Osteoblast (primary cell): ENCODE measurements at places on chromosomes 1 and 21. TPM values are rescaled to one million over a fixed set of nuclear protein-coding genes. Genes with fewer than 3 reads are reported as not detected.

The RNU1-2 gene
- total RNA-seq, result under 0.01 TPM in 1 of 2 replicates, not detected in the other

The FCN3 gene
- not detected in 2 replicates for total RNA-seq

The RGSL1 gene
- total RNA-seq, result not detected in 2 replicates

The HSPA6 gene
- total RNA-seq, result 0.36 and 0.88 TPM in 2 replicates

The NLRP3 gene
- total RNA-seq, result 0.36 and 0.59 TPM in 2 replicates

The CLCA1 gene
- total RNA-seq, result not detected in 2 replicates

The GPR157 gene
- total RNA-seq, result 3.2 and 5.4 TPM in 2 replicates

The DTL gene
- 2.9 and 3.2 TPM in 2 replicates for total RNA-seq

The PTAFR gene
- total RNA-seq, result under 0.01 TPM in 2 replicates

The SCMH1 gene
- total RNA-seq, result 30.9 and 33.7 TPM in 2 replicates

- H3K27ac ChIP-seq, result no peak overlapping the region
- H3K4me1 ChIP-seq, result no peaks in the 10 kb centered on the region
- DNase-seq, result peak; percentile 49
- H3K36me3 ChIP-seq, result no peaks in the 10 kb centered on the region
- H3K27me3 ChIP-seq, result peaks cover 15% of the 10 kb centered on the region
- H3K4me3 ChIP-seq, result no peak overlapping the region
Measured at GRCh38 chr1:866095-866494, 57.6 kb upstream of the SAMD11 start.

DNA sequence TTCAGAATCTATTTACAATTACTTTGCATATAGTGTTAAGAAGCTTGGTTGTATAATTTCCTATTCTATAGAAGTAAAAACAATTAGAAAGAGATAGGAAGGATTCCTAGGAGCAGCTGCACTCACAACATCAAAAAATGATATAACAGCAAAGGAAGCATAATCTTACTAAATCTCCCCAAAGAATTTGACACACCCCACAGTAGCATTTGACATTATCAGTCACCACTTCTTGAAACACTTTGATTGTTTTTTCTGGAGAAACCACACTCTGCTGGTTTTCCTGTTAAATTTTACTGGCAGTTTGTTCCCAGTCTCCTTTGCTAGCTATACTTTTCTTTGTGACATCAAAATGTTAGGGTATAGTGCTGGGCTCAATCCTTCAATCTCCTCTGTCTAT is 100.8 kb upstream of the KIAA1614 start:
- peak; percentile 15 for DNase-seq
- no peaks in the 10 kb centered on the region for H3K27me3 ChIP-seq
- no peak overlapping the region for H3K4me3 ChIP-seq
- H3K4me1 ChIP-seq, result peaks cover 5% of the 10 kb centered on the region
- no peak overlapping the region for H3K27ac ChIP-seq

GRCh38 chr1:14850563-14850962 is 252.1 kb downstream of the KAZN start:
- no peak overlapping the region for H3K27ac ChIP-seq
- no peak overlapping the region for H3K4me3 ChIP-seq
- no peak for DNase-seq
- no peaks in the 10 kb centered on the region for H3K36me3 ChIP-seq

GRCh38 chr1:7885513-7886404 is 32.9 kb upstream of the UTS2 start:
- no peaks in the 10 kb centered on the region for H3K36me3 ChIP-seq
- peaks cover 2% of the 10 kb centered on the region for H3K27me3 ChIP-seq
- H3K27ac ChIP-seq, result no peak overlapping the region
- peaks cover 11% of the 10 kb centered on the region for H3K4me1 ChIP-seq

- H3K36me3 ChIP-seq, result no peaks in the 10 kb centered on the region
- H3K4me1 ChIP-seq, result peaks cover 23% of the 10 kb centered on the region
- H3K4me3 ChIP-seq, result peak overlapping the region; percentile 99
- peak; percentile 75 for DNase-seq
Measured at GRCh38 chr1:51236531-51237350, 668 bp downstream of the RNF11 start.

DNA sequence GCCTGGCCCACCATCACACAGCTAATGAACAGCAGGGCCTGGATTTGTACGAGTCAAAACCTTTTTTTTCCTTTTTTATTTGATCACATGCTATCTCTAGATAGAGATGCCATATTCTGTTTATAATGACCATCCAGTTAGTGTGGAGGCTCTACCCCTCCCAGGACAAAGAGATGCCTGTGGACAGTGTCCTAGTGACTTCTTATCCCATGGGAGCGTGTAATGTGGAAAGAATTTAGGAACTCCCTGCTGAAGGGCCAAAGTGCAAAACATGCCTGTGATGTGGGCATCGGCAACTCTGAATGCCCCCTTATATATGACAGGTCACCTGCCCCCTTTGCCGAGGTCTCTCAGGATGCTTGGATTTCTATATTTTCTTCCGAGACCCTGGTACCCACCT is 292.2 kb downstream of the RRAGC start:
- no peak overlapping the region for H3K4me3 ChIP-seq
- H3K27me3 ChIP-seq, result no peaks in the 10 kb centered on the region
- no peak for DNase-seq

DNA sequence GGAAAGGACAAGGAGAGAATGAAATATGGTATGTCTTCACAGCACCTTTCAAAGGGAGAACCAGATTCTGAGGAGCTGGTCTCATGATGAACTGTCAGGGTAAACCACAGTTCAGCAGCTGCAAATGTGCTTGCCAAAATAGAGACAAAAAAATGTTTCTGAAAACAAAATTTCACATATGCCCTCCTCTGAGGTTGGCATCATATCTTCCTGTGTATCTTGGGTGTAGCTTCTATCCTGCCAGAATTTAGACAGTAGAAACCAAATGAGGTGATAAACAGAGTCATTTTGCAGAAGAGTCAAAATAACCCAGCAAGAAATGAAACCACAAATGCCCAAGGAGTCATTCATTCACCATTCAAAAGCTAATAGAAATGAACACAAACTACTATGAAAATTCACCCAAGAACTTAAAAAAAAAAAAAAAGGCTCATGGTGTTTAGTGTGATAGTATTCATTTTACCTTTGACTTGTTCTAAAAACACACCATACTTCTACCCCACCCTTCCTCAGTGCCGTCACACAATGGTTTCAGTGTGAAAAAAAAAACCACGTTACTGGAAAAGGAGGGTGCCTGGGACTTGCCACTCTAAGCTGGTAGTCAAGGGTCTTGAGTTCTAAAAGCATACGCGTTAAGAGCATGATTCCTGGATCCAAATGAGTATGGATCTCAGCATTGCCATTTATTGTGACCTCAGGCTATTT is 18.5 kb downstream of the SELL start:
- H3K4me3 ChIP-seq, result no peak overlapping the region
- DNase-seq, result no peak

- H3K4me3 ChIP-seq, result peak overlapping the region; percentile 71
- H3K4me1 ChIP-seq, result peaks cover 19% of the 10 kb centered on the region
- peak; percentile 93 for DNase-seq
- H3K27me3 ChIP-seq, result peaks cover 52% of the 10 kb centered on the region
- peak overlapping the region; percentile 50 for H3K27ac ChIP-seq
- no peaks in the 10 kb centered on the region for H3K36me3 ChIP-seq
Measured at GRCh38 chr21:41768437-41769042, 1.7 kb upstream of the RIPK4 start.

- no peak overlapping the region for H3K4me3 ChIP-seq
- peak; percentile 42 for DNase-seq
- peaks cover 75% of the 10 kb centered on the region for H3K4me1 ChIP-seq
- no peaks in the 10 kb centered on the region for H3K27me3 ChIP-seq
- H3K27ac ChIP-seq, result peak overlapping the region; percentile 96
- peaks cover 38% of the 10 kb centered on the region for H3K36me3 ChIP-seq
Measured at GRCh38 chr1:21907079-21907418, 30.1 kb downstream of the HSPG2 start.

- no peaks in the 10 kb centered on the region for H3K4me1 ChIP-seq
- no peak overlapping the region for H3K4me3 ChIP-seq
- H3K36me3 ChIP-seq, result no peaks in the 10 kb centered on the region
- H3K27ac ChIP-seq, result no peak overlapping the region
- DNase-seq, result no peak
Measured at GRCh38 chr1:86101616-86102015, 55.0 kb downstream of the COL24A1 start.

DNA sequence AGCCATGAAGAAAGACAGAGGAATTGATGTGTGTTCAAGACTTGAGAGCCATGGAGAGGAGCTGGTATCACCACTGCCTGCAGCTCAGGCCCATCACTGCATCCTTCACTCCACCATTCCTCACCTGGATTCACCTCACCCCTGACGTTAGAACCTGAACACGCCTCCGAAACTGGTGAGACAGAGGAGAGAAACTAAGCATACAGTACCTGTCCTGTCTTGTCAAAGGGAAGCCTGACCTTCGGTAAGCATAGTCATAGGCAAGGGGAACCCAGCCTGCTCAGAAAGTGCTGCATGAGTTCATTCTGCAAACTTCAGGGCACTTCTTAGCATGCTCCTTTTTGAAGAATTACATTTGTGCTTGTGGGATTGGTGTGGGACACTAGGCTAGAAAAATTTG is 425.8 kb downstream of the DSCAM start:
- no peak for DNase-seq
- no peak overlapping the region for H3K27ac ChIP-seq
- H3K36me3 ChIP-seq, result no peaks in the 10 kb centered on the region

DNA sequence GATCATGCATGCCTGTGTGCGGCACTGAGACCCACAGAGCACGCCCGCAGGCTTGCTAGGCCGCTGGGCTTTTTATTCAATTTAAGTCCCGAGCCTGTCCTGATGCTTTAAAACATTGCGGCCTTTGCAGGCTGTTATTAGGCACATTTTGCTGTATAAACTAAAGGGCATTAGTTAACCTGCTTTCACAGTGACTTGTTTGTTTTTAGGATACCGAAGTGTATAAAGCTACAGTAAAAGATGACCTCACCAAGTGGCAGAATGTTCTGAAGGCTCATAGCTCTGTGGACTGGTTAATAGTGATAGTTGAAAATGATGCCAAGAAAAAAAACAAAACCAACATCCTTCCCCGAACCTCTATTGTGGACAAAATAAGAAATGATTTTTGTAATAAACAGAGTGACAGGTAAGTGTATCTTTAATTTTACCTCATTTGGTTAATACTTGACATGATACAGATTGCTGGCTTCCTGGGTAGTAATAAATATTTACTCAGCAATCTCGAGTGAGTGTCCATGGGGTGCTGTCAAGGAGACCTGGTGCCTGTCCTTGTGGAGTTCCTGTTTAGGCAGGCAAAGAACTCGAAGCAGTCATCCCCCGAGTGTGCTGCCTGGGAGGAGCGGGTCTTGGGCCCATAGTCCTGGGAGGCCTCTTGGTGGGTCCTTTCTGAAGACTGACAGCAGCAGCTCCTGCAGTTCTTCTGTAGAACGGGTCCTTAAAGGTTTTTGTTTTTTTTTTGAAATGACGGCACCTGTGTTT is 40.1 kb downstream of the TRAPPC10 start:
- H3K27ac ChIP-seq, result peak overlapping the region; percentile 94
- H3K4me3 ChIP-seq, result no peak overlapping the region
- peak; percentile 14 for DNase-seq
- no peaks in the 10 kb centered on the region for H3K27me3 ChIP-seq

DNA sequence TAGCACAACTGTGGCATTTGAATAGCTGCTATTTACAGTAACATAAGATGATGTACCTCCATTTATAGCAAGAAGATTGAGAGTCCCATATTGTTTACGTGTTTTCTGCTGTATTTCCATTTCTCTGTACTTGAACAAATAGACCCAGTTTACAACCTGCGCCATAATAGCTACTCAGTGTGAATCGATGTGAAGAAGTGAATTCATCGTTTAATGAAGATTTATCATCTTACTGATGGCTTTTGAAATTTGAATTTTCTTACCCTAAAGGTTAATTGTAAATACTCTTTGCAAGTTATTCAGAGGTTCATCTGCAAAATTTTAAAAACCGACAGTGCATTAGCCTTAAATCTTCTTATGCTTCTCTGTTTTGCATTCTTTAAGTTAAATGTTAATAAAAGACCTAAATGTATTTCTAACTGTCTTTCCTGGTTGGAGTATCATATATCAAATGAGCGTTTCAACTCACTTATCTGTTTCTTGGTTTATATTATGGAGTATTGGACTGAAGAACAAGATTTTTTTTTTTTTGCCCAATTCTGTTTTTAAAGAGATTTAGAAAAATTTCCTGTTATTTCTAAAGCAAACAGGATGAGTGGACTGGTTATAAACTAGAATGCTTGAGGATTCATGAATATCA is 2.2 kb downstream of the MACO1 start:
- H3K27me3 ChIP-seq, result no peaks in the 10 kb centered on the region
- peak overlapping the region; percentile 91 for H3K4me3 ChIP-seq
- no peaks in the 10 kb centered on the region for H3K36me3 ChIP-seq
- H3K27ac ChIP-seq, result no peak overlapping the region

DNA sequence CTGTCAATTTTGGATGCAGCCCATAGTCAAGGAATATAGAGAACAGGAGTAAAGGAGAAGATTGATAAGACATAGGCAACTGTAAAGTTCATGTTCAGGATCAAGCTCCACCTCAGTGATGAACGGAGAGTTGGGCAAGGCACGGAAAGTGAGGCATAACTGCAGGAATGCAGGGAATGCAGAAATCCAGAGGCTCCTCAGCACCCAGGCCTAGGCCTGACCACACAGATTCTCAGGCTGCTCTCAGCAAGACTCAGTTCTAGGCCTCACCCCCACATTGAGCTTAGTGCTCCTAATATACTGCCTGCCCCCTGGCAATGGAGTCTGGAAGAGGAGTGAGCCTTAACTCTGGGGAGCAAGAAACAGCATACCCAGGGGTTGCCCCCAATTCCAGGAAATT is 36.3 kb upstream of the S1PR1 start:
- DNase-seq, result peak; percentile 42
- no peaks in the 10 kb centered on the region for H3K27me3 ChIP-seq
- no peak overlapping the region for H3K4me3 ChIP-seq
- no peaks in the 10 kb centered on the region for H3K36me3 ChIP-seq

- H3K4me3 ChIP-seq, result no peak overlapping the region
- DNase-seq, result no peak
- H3K4me1 ChIP-seq, result no peaks in the 10 kb centered on the region
Measured at GRCh38 chr21:45602106-45602505, 41.4 kb upstream of the PCBP3 start.

DNA sequence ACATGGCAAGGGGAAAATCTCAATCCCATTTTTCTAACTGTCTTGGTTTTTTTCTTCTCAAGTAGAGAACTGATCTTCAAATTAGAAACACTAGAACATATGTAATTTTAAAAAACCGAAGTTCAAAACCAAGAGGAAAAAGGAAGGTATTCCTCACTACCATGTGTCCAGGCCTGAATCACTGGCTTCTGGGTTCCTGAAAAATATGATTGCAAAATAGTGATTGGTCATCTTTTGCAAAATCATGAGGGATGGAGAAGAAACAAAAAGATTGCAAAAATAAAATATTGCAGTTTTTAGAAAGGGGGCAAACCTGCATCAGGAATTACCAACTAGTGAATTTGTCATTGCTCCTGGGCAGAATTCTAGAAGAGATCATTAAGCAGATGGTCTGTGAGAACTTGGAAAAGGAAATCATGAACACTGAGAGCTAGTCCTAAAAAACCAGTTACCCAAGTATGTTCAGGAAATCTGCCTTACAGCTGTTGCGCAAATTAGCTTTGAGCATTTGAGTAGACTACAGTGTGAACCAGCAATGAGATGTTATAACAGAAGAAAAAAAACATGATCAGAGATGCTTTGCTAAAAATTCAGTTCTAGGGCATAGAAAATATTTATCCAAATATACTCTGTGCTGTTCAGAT is 49.4 kb downstream of the SPATA46 start:
- H3K27ac ChIP-seq, result no peak overlapping the region
- peaks cover 41% of the 10 kb centered on the region for H3K27me3 ChIP-seq
- no peaks in the 10 kb centered on the region for H3K36me3 ChIP-seq
- no peak for DNase-seq
- H3K4me1 ChIP-seq, result no peaks in the 10 kb centered on the region

- no peak overlapping the region for H3K27ac ChIP-seq
- H3K4me3 ChIP-seq, result no peak overlapping the region
- DNase-seq, result peak; percentile 88
- no peaks in the 10 kb centered on the region for H3K27me3 ChIP-seq
Measured at GRCh38 chr1:25794325-25794724, 5.7 kb upstream of the SELENON start.

- H3K4me1 ChIP-seq, result no peaks in the 10 kb centered on the region
- H3K36me3 ChIP-seq, result no peaks in the 10 kb centered on the region
- H3K4me3 ChIP-seq, result no peak overlapping the region
Measured at GRCh38 chr1:175830500-175830899, 87.1 kb upstream of the TNR start.
